Epithelial cell of proximal tubule (primary cell): ENCODE measurements at places on chromosomes 2 and 18. TPM values are rescaled to one million over a fixed set of nuclear protein-coding genes. Genes with fewer than 3 reads are reported as not detected.

The NDC80 gene
- 35.1 and 45.1 TPM in 2 replicates for total RNA-seq

The STK36 gene
- 9.7 and 16.0 TPM in 2 replicates for total RNA-seq

The SNTG2 gene
- 0.22 TPM in 1 of 2 replicates, not detected in the other for total RNA-seq

The ZC3H6 gene
- 0.94 and 6.7 TPM in 2 replicates for total RNA-seq

The SLC4A3 gene
- total RNA-seq: 6.6 and 12.2 TPM in 2 replicates

The MRPL30 gene
- total RNA-seq: 25.3 and 40.7 TPM in 2 replicates

The ATRAID gene
- 90.3 and 143 TPM in 2 replicates for total RNA-seq
